ENCODE measurements at places on chromosomes 4 and X.

DNA sequence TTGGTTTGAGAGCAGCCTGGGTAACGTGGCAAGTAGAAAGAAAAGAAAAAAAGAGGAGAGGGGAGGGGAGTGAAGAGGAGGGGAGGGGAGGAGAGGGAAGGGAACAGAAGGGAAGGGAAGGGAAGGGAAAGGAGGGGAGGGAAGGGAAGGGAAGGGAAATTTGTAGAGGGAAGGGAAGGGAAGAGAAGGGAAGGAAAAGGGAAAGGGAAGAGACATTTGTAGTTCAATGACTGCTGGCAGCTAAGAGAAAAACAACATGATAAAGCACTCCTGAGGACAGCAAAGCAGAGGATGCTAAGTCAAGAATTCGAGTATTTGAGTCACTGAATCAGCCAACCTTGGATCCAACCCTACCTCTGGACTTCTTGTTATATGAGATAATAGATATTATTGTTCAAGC, 38.2 kb upstream of the BMP2K start:
- DNase-seq, result no peak

DNA sequence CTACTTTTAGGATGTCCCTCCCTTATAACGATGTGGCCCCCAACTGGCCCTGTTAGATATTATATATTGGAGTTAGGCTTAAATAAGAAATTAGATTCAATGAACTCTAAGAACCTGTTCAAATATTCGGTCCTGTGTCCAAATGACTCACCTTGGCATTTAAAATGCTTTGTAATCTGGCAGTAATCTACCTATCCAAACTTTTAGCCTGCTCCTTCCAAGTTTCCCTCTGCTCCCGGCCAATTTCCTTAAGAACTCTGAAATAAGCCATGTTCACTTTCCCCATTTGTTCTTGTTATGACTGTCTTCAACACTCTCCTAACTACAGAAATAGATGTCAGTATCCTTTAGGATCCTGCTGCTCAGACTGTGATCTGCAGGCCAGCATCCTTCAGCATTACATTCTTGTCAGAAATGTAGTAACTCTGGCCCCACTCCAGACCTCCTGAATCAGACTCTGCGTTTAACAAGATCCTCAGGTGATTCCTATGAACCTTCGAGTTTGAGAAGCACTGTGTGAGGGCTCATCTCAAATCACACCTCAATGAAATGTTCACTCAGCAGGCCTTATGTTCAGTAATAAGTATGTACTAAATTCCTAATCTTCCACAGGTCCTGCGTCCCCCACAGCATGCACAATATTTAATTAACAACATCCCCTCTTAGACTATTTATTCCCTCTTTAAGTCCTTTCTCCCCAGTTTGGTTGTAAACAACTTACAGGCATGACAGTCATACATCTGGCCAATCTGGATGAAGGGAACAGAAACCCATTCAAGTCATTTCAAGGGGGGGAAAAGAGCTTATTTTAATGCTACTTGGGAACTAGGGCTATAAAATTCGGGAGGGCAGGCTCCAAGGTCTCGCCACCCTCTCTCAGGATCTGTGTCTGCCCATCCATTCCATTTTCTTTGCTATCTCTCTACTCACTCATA, 3.0 kb downstream of the ATP8A1 start:
- DNase-seq, result no peak

- no peak for DNase-seq
Observed at GRCh38 chr4:11418610-11419009, 10.1 kb downstream of the HS3ST1 start.

DNA sequence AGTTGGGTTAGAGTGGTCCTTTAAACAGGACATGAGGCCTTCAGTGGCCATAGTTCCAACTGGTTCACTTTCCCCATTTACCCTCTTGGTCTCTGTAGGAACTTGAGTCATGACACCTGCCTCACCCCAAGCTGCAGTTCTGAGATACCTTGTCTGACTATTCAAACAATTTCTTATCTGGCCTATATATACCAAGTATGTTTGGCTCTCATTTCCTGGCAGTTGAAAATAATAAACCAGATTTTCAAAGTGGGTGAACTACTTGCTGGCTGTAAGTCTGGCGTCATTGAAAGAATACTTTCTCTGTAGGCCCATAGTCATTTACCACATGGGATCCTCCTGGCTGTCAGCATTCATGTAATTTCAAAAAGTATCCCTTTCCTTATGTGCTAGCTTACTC, 228.8 kb downstream of the SHROOM3 start:
- DNase-seq, result no peak

GRCh38 chr4:122980860-122981259, 58.5 kb upstream of the NUDT6 start:
- no peak for DNase-seq

DNA sequence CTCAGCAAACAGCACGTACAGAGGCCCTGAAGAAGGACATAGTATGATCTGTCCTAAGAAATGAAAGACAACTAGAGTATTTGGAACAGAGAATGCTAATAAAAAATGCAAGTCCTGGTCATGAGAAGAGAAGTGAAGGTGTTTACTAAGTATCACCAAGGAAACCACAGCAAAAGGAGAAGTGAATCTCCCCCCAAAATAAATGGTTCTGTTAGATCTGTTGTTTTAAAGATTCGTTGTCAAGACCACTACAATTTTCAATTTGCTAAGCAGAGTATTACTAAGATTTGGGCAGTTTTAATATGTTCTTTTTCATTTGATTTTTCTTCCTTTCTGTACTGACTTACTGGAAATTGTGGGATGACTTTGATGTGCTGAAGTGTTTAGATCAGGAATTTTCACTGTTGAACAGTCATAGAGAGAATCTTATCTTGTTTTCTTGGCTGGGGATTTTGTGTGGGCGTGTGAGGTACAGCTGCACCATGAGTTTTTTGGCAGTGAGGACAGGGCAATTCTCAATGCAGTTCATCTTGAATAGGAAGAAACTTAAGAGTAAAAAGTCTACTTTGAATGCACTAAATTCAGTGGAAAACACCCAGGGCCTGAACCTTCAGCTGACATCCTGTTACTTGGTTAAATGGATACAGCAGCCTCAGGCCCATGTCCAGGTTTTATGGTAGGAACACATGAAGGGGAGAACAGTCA, 132.2 kb downstream of the STIM2 start:
- no peak for DNase-seq

DNA sequence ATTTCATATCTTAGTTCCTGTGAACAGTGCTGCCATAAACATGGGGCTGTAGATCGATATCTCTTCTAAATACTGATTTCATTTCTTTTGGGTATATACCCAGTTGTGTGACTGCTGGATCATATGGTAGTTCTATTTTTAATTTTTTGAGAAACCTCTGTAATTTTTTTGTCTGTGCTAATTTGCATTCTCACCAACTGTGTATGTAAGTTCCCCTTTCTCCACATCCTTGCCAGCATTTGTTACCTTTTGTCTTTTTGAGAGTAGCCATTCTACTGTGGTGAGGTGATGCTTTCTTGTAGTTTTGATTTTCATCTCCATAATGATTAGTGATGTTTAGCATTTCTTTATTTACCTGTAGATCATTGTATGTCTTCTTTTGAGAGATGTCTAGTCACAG, 2086.5 kb upstream of the TENM3 start:
- no peak for DNase-seq

All from stimulated activated CD8-positive, alpha-beta memory T cell treated with anti-CD3 and anti-CD28 coated beads, Interleukin-2, amount 100 ng/mL, for 1 hour (primary cell).